Common myeloid progenitor, CD34-positive (primary cell): ENCODE measurements at places on chromosomes 16 and 17.

- DNase-seq = peak; percentile 63
Observed at GRCh38 chr17:35189291-35189690, 4.9 kb downstream of the SLC35G3 start.

- no peak for DNase-seq
Observed at GRCh38 chr17:65634533-65634932, 73.1 kb upstream of the AXIN2 start.

DNA sequence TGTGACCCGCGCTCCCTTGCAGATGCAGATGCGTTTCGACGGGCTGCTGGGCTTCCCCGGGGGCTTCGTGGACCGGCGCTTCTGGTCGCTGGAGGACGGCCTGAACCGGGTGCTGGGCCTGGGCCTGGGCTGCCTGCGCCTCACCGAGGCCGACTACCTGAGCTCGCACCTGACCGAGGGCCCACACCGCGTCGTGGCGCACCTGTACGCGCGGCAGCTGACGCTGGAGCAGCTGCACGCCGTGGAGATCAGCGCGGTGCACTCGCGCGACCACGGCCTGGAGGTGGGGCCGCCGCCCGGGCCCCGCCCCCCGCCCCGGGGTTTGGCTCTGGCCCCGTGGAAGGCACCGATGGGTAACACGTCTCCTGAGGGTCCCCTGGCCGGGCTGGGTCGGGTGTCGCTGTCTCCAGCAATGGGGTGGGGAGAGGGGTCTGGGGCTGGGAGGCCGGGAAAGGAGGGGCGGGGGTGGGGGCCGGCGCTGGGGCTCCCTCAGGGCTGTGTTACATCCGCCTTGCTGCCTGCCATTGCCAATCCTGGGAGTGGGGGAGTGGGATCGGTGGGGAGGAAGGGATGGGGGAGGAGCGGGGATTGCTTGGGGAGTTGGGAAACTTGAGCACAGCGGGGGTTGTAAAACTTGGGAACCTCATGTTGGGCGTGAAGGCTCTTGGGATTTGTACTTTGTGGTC lies 737 bp downstream of the NUDT16L1 start:
- DNase-seq = no peak

GRCh38 chr16:19613834-19614233 lies 58.3 kb downstream of the VPS35L start:
- DNase-seq = no peak

- DNase-seq = no peak
Observed at GRCh38 chr17:5131146-5131715, 15.4 kb downstream of the USP6 start.

- peak; percentile 80 for DNase-seq
Observed at GRCh38 chr16:89246903-89247733, 29.6 kb downstream of the ZNF778 start.

- no peak for DNase-seq
Observed at GRCh38 chr17:68054296-68054900, 18.9 kb downstream of the KPNA2 start.

GRCh38 chr16:9330095-9330494 lies 238.7 kb downstream of the HAPSTR1 start:
- no peak for DNase-seq
